ENCODE measurements at places on chromosomes 1 and 21.

GRCh38 chr1:38746941-38747600 lies 112.5 kb downstream of the RRAGC start:
- no peak for DNase-seq

DNA sequence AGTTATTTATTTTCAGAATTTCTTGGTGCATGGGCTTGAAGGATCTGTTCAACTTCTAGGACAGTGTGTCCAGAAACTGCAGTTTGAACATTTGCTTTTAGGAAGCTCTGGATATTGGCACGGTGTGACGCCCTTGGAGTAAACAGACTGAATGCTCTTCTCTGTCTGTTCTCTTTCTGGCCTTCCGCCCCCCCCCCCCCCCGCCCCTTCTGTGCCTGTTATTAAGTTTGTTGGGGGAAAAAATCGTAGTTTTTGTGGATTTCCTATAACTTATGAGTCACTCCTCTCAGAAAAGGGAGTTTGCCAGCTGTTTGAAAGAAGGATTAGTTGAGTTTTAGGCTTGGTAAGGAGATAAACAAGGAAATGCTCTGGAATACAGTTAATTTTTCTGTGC lies 1.2 kb downstream of the KCTD3 start:
- DNase-seq, result no peak

GRCh38 chr1:33225586-33225985 lies 30.7 kb upstream of the ZNF362 start:
- DNase-seq, result no peak

- DNase-seq, result no peak
These were observed 164.5 kb downstream of the TOMM20 start for GRCh38 chr1:234963904-234964702.

- no peak for DNase-seq
These were observed 80.8 kb downstream of the PGBD5 start for GRCh38 chr1:230345139-230345885.

DNA sequence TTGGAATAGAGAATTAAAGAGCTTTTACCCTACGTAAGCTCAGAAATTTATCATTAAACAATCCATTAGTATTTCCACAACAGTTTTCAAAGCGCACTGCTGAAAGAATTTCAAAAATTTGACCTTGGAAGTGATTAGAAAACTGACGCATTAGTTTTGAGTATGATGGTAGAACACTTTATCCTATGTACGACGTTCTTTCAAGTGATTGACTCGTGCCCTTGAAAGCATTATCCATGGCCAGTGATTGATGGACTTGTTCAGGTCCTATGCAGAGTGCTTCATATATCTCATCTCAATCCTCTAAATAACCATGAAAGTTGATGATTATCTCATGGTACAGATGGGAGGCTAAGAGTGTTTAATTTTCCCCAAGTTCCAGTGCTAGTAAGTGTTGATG lies 697.2 kb downstream of the USP25 start:
- no peak for DNase-seq

GRCh38 chr21:42056996-42057689 lies 14.0 kb upstream of the UMODL1 start:
- DNase-seq, result no peak

- no peak for DNase-seq
These were observed 77.0 kb downstream of the ZZZ3 start for GRCh38 chr1:77605246-77606026.

GRCh38 chr1:43981636-43982035 lies 2.6 kb downstream of the B4GALT2 start:
- DNase-seq, result no peak

DNA sequence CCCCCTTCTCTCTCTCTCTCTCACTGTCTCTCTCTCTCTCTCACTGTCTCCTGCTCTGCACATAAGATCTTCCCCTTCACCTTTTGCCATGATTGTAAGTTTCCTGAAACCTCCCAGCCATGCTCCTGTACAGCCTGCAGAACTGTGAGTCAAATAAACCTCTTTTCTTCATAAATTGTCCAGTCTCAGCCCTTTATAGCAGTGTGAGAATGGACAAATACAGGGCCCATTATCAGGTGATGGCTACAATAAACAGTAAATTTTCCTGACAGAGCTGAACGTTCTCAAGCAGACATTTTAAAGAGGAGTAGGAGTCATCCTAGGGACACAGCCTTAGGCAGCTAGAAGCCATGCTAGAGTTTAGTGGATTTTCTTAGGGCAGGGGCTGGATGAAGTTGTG lies 1679.7 kb upstream of the B3GALT2 start:
- no peak for DNase-seq

DNA sequence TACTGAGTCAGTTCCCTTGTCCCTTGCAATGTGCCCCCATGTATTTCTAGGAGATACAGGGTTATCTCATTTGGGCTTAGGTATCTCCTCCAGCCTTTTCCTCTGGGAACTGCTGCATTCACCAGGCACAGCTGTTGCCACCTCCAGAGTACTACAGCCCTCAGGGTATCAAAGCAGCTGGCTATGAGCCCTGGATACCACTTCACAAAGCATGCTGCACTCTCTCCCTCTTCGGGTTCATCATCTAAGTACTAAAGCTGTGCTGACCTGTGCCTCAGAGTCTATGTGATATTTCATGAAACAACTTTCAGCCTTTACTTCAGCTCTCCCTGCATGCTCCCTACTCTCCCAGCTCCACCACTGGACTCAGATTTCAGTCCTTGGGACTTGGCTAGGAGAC lies 62.3 kb downstream of the CCDC185 start:
- DNase-seq, result no peak

GRCh38 chr1:191729742-191730141 lies 428.5 kb upstream of the RGS18 start:
- no peak for DNase-seq

DNA sequence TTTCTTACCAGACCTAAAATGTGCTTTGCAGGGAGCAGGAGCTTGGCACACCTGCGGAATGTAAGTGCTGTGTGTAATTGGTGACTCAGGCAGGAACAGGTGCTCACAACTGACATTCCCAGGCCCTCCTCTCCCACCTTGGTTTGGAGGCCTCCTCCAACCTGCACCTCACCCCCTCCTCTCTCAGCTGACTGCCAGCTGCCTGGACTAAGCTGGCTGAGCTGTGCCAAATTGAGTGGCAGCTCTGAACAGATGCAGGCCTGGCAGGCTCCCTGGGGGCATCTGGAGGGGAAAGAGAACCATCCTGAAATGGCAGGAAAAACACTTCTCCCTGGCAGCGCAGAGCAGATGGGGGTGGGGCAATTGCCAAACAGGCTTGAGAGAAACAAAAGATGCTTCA lies 91.7 kb upstream of the PGBD5 start:
- DNase-seq, result no peak

DNA sequence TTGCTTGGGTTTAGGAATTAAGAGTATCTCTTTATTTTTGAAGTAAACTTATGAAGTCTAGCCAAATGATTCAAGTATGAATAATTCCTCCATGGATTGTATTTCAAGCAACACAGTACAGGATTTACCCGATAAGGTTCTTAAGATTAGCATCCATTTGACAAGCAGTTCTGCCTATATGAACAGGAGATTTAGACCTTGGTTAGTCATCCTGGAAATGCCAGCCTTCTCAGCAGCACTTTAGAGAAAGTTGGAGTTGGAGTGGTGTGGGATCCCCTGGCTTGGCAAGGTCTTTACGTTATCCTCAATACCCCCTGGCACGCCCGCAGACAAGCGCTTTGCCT lies 1.6 kb downstream of the BCAR3 start:
- no peak for DNase-seq

GRCh38 chr1:58816747-58817221 lies 32.9 kb upstream of the JUN start:
- DNase-seq, result no peak

DNA sequence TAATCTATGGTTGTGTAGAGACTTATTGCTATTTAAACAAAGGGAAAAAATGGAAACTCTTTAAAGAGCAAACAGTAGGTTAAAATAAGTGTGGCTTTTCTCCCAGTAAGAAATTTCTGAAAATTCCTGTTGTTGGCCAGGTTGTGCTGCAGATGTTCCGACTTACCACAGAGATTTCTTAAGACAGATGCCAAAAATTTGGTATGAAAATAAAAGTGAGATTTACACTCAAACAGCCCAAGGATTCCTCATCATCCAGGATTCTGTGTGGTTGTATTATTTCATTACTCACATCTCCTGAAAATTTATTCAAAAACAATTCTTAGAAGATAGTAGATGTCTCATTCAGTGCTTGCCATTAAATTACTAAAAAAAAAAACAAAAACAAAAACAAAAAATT lies 296.7 kb upstream of the PTBP2 start:
- no peak for DNase-seq

- no peak for DNase-seq
These were observed 23.0 kb upstream of the ZBTB40 start for GRCh38 chr1:22428672-22429071.

GRCh38 chr1:182713492-182713891 lies 29.1 kb upstream of the RGS8 start:
- no peak for DNase-seq

GRCh38 chr1:37831109-37831508 lies 23.1 kb upstream of the YRDC start:
- no peak for DNase-seq

GRCh38 chr1:5662086-5662743 lies 330.0 kb downstream of the NPHP4 start:
- DNase-seq, result no peak

DNA sequence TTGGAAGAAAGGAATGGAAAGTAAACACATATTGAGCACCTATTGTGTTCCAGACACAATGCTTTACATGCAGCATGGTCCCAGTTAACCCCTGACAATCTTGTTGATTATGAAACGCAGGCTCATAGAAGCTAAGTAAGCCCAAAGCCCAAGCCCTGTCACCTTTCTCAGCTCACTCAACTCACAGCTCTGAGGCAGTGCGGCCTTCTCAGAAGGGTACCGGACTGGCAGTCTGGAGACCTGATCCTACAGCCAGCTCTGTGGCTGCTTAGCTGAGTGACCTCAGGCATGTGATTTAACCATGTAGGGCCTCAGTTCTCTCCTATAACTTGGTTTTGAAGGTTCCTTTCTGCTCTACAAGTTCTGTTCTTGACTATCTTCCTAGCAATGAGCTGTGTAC lies 464 bp upstream of the RNASEL start:
- no peak for DNase-seq

DNA sequence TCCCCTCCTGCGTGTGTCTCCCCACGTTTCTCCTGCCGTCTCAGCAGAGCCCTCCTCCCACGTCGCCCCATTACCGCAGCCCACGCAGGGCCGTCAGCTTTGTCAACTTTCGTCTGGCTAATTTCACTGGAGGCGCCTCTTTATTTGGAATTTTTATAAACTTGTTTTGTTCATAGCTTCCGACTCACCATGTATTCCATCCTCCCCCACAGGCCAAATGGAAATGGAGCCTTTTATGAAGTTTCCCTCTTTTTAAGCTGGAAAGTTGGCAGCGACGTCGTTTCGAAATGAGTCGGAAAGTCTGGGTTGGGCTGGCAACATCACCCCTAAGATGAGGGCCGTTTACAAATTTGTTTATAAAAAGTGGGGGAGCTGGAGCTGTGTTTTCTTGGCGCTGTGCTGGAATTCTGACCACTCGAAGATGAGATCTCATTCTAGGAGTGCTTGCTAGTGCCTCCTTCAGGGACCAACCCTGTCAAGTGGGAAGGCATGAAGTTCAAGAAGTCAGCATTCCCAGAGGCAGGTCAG lies 23.7 kb upstream of the SLC45A1 start:
- no peak for DNase-seq

GRCh38 chr1:30044656-30045144 lies 678.7 kb downstream of the MATN1 start:
- no peak for DNase-seq

- no peak for DNase-seq
These were observed 70.2 kb downstream of the CCDC30 start for GRCh38 chr1:42533101-42533863.

- DNase-seq, result no peak
These were observed 5.7 kb upstream of the ABCG1 start for GRCh38 chr21:42213082-42213774.

DNA sequence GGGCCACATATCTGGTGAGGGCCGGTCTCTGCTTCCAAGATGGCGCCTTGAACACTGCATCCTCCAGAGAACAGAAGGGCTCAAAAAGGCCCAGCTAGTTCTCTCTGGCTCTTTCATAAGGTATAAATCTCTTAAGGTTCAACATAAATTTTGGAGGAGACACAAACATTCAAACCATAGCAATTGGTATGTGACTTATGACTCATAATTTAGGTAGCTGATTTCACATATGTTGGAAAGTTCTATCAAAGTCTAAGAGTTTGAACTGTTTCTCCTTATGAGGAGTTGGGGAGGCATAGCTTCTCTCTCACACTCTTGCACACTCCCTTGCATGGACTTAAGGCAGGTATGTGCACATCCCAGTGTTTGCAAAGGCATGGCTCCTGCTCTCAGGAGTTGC lies 5.1 kb upstream of the FYB2 start:
- no peak for DNase-seq

Measured in activated effector memory CD4-positive, alpha-beta T cell treated with Interleukin-2 at 50 U/mL for 16 hours (primary cell).